ENCODE measurements at places on chromosomes 13 and 19. TPM values are rescaled to one million over a fixed set of nuclear protein-coding genes. Genes with fewer than 3 reads are reported as not detected.

TMEM190 gene
- not detected for total RNA-seq

CPB2 gene
- not detected for total RNA-seq

CCL25 gene
- not detected for total RNA-seq

TTC9B gene
- total RNA-seq = not detected

SLC10A2 gene
- not detected for total RNA-seq

CYP2S1 gene
- 0.87 TPM for total RNA-seq

ZNF134 gene
- total RNA-seq = 12.9 TPM

Data from left ventricle myocardium superior (tissue), 1 donor.